ENCODE measurements at places on chromosomes 12 and 14. TPM values are rescaled to one million over a fixed set of nuclear protein-coding genes. Genes with fewer than 3 reads are reported as not detected.

The KRT83 gene
- 6.0 TPM for total RNA-seq

The DACT1 gene
- total RNA-seq = 0.64 TPM

The FLRT2 gene
- total RNA-seq = 3.2 TPM

The RNF212B gene
- not detected for total RNA-seq

The CCDC38 gene
- 0.08 TPM for total RNA-seq

The CCDC177 gene
- not detected for total RNA-seq

Measured in A549 treated with Mapracorat at 1 μM for 4 hours (cell line).